Stimulated activated CD8-positive, alpha-beta memory T cell treated with anti-CD3 and anti-CD28 coated beads, Interleukin-15, amount 100 ng/mL, for 24 hours (primary cell): ENCODE measurements at places on chromosomes 16 and 17.

DNA sequence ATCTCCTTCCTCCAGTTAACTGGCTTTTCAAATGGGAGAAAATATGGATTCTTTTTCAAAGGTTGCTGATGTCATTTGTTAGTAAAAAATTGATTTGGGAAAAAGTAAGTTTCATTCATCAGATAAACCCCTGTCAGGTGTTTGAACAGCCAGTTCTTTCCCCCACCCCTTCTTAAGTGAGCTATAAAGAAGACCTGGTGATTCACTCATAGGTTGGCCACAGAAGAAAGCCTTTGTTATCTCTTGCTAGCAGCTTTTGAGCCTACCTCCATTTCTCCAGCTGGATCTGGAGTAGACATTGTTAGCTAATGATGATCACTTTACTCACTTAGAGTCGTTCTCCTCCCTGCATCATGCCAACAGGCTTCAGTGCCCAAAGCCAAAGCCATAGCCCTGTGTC, 63.0 kb downstream of the NLK start:
- no peak for DNase-seq

GRCh38 chr17:4551141-4551540, 4.0 kb downstream of the MYBBP1A start:
- DNase-seq = no peak

- DNase-seq = no peak
Measured at GRCh38 chr16:85924675-85925074, 25.7 kb downstream of the IRF8 start.

DNA sequence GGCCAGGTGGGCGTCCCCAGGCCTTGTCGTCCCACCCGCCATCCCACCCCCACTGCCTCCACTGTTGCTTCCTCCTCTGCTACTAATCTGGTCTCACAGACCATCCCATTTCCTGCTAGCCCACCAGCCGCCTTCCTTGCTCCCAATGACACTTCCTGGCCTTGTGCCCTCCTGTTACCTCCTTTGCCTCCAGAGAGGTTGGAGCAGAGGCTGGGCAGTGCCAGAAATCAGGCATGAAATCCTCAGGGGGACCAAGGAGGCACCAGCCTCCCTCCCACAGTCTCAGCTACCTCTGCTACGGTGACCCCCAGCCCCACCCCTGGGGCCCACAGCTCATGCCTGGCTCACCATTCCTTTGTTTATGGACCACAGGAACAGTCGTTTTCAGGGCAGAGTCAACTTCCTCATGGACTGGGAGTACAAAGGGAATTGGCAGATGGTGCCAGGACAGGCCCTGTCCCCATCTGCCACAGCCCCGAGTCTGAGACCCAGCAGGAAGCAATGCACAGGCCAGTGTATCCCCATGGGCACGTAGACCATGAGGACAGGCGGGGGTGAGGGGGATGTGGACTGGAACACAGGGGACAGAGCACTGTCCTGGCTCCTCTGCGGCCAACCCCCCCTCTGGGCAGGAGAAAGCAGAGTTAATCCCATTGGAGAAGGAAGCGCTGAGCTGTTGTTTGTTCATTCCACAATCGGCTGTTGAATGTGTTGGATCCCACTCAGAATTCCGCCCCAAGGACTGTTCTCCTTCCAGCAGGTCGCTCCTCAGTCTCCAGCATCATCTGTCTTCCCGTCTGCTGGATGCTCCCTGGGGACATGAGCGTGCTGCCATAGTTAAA, 2.2 kb upstream of the CDH5 start:
- no peak for DNase-seq

GRCh38 chr17:19713901-19714361, 2.5 kb downstream of the SLC47A2 start:
- no peak for DNase-seq

DNA sequence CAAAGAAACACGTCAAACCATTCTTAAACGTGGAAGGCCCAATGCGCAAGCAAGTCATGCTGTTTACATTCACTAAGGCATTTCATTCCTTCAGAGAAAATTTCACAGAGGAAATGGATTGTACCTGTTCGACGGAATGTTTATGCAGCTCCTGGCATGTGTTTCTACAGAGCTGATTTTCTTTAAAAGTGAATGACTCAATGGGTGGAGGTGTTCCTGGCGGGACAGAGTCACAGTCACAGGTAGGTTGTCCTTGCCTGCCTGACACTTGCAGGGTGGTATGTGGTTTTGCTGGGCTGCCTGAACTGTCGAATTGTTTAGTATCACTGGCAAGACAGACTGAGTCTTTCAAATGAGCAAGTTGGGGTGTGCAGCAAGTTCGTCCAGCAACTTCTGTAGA, 11.6 kb downstream of the PALB2 start:
- DNase-seq = no peak

DNA sequence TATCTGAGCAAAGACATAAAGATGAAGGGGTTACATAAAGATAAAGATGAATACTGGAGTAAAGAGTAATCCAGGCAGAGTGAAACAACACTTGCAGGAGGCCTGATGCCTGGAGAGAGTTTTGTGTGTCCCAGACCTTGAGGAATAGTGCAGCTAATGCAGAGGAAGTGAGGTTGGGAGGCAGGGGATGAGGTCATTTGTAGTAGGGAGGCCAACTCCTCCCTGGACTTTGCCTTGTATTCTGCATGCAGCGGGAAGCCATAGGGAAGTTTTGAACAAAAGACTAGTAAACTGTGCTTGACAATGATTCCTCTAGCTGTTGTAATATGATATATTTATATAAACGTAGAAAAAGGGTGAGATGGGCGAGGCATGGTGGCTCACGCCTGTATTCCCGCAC, 356.6 kb downstream of the KCNJ2 start:
- DNase-seq = no peak

GRCh38 chr16:85567935-85568334, 45.2 kb upstream of the GSE1 start:
- no peak for DNase-seq

DNA sequence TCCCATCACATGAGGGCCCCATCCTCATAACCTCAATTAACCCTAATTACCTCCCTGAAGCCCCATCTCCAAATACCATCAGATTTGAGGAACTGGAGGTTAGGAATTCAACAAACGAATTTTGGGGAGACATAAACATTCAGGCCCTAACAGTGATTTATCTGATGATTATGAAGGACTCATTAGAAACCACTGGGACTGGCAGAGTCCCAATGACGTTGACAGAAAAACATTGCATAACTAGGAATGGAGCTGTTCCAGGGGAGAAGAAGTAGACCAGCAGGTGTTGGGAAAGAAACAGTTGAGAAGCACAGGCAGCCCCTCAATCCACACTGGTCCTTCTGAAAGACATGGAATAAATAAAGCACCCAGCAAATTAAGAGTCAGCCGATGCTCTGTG, 282.0 kb downstream of the MAP2K4 start:
- no peak for DNase-seq

GRCh38 chr16:60304720-60305119, 1570.6 kb upstream of the GOT2 start:
- DNase-seq = no peak

GRCh38 chr16:89695875-89696669, 5.4 kb downstream of the SPATA2L start:
- no peak for DNase-seq

DNA sequence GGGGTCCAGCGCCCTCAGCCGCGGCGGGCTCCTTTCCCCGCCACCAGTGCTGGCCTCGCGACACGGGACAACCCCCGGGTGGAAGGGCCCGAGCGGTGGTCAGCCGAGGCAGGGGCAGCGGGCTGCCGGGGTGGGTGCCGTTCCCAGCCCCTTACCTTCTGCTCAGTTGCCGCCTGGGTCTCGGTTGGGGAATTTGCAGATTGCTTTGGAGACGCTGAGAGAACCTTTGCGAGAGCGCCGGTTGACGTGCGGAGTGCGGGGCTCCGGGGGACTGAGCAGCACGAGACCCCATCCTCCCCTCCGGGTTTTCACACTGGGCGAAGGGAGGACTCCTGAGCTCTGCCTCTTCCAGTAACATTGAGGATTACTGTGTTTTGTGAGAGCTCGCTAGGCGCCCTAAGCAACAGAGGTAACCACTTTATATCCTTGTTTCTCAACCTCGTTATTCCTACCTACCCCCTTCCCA, 381 bp downstream of the CTNS start:
- DNase-seq = no peak

DNA sequence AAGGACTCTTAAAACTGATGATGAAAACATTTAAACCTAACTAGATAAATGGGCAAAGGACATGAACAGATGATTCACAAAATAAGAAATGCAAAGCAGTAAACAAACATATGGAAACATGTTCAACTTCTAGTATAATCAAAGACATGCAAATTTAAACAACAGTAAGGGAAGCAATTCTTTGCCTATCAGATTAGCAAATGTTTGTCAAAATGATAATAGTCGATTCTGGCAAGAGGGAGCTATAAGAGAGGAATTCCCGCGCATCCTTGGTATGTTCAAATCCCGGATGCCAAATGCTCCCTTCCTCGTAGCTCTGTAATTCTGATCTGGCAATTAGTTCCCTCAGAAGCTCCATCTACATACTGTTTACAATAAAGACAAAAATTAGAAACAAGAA, 320.5 kb downstream of the PHKB start:
- DNase-seq = no peak

DNA sequence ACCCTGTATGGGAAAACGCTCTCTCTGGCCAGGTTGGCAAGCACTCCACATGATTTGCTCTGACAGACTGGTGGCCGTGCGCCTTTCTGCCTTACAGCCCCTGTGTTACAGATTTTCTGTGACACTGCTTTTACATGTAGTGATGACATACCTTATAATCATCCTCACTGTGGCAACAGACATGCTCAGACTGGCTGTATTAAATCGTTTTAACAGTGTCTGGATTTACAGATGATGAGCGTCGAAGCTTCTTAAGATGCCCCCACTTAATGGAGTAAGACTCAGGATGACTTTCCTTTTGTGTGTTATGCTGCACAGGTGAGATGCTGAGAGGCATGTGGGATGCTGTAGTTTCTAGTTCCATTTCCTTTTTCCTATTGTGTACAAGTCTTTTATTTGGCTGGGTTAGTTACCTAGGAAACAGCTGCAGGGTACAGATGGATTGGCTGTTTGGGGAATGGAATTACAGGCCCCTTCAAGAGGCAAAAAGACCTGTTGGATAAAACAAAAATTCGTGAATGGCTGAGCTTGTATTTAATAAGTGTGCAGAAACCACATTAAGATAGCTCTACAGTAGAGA, 20.9 kb upstream of the VWA3A start:
- DNase-seq = no peak

DNA sequence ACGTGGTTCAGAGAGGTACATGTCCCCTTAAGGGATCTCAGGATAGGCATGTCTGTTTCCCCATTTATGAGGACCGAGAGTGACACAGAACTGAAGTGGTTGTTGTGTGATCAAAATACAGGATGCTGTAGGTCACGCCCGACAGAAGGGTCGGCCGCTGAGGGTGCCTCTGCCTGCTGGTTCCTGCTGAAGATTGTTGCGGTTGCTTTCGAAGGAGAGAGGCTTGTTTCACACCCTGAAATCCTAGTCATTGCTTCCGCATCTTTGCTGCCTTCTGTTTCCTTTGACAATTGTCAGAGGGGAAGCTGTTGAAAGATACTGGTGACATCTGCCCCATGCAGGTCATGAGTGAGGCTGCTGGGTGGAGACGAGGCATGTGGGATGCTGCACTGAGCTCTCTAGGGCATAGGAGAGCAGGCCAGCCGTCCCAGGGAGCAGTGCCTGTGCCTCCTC, 3.8 kb upstream of the NAT9 start:
- DNase-seq = no peak

DNA sequence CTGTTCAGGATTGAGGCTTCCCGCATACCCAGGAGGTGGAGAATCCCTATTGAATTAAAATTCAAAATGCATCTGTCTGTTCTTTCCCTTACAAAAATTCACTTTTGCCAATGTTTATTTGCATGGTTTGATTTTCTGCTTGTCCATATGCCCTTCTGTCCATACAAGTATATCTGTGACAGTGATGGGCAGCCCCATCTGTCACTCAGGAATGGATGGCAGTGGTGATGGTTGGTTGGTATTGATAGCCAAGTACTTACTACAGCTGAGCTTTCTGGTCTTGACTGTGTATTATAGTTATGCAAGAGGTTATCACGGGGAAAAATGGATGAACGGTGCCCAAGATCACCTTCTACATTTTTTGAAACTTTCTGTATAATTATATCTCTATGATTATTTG, 171.0 kb downstream of the RBFOX1 start:
- no peak for DNase-seq

DNA sequence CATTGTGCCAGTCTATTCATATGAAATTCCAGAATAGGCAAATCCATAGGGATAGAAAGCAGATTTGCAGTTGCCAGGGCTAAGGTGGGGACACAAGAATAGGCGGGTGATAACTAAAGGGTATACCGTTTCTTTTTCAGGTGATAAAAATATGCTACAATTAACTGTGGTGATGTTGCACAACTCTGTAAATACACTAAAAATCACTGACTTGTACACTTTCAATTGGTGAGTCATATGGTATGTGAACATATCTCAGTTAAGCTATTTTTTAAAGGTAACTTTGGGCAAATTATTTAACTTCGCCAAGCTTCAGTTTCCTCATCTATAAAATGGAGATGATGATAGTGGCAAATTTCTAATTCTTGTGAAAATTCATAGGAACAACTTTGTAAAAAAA, 65.9 kb downstream of the CDYL2 start:
- no peak for DNase-seq

GRCh38 chr16:56961851-56962281, at the start of gene CETP:
TSS of gene CETP (plus strand) at chr16:56961950. CDS start at chr16:56961980, 30 bp downstream.
- DNase-seq = no peak

- DNase-seq = peak; percentile 37
Measured at GRCh38 chr17:42312285-42313130, 24.2 kb downstream of the STAT5A start.

- no peak for DNase-seq
Measured at GRCh38 chr16:4455081-4455480, 19.3 kb downstream of the NMRAL1 start.

GRCh38 chr17:52666264-52666663, 507.8 kb upstream of the CA10 start:
- no peak for DNase-seq

- DNase-seq = no peak
Measured at GRCh38 chr16:1182316-1182671, 29.4 kb downstream of the CACNA1H start.

DNA sequence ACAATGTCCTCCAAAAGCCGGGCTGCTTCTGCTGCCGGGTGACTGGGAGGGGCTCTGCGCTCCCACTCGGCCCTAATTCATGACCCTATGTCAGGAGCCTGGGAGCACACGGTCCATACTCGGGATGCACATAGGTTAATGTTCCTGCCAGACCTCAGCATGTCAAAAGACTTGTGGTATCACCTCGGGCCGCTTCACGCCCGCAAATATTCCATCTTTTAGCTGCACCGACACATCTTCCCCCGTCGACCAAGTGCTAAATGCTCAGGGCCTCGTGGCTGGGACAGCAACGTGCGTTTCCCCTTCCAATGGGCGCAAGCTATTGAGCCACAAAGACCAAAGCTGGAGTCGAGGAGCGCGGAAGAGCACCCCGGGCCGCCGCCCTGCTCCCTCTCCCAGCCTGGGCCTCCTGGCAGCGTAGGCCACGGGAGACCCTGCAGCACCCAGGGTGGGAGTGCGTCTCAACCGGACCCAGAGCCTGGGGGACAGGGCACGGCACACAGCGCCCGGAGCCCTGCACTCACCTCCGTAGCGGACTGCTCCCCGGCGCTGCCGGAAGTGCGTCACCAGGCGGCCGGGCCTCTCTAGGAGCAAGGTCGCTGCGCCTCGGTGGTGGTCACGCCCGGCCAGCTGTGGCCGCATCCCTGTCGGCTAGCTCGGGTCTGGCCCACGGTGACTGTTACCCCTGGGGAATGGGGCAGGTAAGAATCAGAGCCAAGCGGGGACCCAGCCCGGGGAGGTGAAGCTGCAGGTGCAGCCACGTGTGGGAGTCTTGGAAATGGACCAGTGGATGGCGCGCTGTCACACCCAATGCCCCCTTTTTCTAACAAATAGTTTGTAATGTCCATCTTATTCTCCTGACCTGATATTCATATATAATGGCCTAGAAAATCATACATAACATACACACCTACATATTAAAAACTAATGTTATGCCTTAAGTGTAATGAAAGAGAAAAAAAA, at the start of gene ZNF23:
Gene ZNF23, minus strand, starts transcription at position 562 of the 963 bp plus-strand sequence. CDS start 5,451 bp downstream, outside the sequence.
- DNase-seq = peak; percentile 74
